Effector CD8-positive, alpha-beta T cell (primary cell): ENCODE measurements at places on chromosomes 4 and X.

DNA sequence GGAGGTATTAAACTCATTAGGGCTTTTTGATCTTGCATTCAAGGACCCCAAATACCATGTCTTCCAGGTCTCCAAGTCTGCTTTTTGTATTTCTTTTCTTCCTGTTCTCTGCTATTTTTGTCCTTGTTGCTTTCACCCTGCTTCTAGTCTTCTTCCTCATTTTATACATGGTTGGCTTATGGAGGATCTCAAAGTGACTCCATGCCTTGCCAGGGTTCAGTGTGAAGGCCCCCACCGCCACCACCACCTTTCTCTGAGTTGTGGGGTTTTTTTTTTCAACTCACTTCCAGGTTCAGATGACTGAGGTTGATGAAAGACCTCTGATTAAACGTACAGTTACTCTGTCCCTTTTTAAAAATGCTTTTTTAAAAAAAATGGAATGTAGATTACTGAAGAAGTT is 96.3 kb downstream of the MAML3 start:
- DNase-seq, result no peak

GRCh38 chr4:185700048-185700447 is 111.9 kb downstream of the SORBS2 start:
- DNase-seq, result no peak

DNA sequence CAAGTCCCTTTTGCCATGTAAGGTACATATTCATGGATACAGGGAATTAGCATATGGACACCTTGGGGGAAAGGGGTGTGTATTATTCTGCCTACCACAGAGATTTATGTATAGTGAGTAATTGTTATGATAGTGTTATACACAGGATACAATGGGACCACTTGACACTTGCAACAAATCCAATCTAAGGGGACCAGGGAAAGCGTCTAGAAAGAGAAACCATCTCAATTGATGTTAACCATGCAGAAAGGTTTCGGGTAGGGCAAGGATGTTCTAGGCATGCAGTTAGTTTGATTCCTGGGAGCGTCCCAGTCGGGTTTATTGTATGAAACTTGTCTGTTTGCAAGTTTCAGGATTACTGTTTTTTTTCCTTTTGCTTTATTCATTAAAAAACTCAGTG is 34.2 kb downstream of the MMRN1 start:
- DNase-seq, result no peak

GRCh38 chrX:100083211-100083610 is 326.9 kb downstream of the PCDH19 start:
- DNase-seq, result no peak

DNA sequence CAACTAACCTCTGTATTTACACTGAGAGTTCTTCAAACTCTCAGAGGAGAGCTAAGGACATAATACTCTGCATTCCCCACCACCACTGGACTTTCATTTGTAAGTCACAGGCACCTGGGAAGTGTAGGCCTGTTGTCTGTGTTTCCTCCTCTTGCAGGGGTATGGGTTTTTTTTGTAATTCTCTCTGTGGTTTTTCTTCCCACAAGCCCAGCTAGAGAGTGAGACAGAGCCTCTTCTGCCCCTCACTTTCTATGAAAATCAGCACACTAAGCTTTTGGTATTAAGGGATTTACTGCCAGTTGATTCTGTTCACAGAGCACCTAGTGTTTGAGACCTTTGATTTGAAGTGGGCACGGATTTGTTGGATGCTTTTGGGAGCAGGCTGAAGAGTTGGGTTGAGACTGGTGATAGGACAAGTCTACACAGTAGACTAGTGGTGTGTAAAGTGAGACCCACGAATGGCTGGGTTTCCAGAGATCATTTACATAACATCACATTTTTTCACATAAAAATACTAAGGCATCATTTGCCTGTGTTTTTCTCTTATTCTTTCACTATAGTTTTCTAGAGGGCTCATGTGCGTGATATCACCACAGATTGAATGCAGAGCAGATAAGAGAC is 28.9 kb upstream of the WDR17 start:
- DNase-seq, result no peak
